ENCODE measurements at places on chromosomes 5 and 9.

DNA sequence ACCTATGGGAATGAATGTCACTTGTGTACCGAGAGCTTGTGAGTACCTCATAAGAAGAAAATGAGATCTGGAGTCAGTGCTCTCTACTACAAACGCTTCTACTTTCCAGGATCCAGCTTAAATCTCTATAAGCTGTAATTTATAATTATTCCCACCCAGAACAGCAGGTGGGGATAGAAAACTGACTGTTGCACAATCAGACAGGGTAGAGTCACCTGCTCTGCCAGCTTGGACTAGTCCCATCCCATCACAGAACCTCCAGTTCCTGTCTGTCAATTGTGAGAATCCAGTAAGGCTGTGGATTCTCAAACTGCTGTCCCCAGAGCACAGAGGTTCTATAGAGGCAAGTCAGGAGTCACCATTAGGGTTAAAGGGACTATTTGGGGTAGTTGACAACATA, 2.0 kb downstream of the SPINK7 start:
- no peak for DNase-seq

DNA sequence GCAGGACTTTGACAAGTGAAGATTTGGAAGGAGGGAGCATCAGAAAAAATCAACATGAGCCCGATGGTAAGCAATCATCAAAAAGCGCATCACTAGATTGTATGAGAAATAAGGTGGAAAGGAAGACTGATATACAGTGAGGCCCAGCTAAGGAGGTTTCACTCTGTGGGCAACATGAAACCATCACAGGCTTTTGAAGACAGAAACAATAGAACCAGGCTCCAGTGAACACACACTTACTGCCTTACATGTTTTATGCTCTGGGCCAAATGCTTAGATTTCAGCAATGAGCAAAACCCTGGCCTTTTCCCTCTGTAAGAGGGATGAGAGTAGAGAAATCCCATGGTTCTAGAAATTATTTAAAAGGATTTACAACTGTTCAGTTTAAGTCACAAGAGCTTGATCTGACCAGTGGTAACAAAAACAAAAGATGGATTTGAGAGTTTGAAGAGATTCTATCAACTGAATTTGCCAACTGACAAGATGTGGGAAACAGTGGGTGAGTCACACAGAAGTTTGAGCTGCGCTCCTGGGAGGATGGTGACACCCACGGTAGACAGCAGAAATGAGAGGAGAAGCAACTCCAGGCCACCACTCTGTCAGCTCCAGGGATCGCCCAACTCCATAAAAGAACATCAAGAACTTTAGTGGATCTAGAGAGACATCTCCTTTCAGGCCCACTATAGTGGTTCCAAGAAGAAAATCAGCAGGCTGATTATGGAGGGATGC, 261.8 kb downstream of the MCTP1 start:
- no peak for DNase-seq

GRCh38 chr9:137070906-137071275, 534 bp upstream of the SAPCD2 start:
- DNase-seq, result peak; percentile 72

DNA sequence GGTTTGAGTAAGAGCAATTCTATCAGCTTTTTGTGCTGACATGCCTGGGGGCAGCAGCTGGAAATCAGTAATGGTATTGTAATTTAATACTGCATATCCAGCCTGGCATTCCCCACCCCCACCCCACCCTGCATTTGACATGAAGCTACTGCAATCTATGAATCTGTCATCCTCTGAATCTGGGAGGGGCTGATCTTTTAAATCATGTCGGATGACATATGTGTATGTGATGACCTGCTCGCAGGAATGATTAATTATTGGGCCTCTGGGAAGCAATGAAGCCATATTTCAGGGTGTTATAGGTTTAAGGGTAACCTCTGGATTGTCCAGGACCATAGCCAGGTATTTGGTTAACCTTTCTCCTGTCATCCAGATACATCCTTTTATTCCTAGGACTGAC, 64.6 kb upstream of the RASGRF2 start:
- DNase-seq, result no peak

- DNase-seq, result no peak
Observed at GRCh38 chr5:73265641-73266040, 92.6 kb downstream of the TMEM174 start.

DNA sequence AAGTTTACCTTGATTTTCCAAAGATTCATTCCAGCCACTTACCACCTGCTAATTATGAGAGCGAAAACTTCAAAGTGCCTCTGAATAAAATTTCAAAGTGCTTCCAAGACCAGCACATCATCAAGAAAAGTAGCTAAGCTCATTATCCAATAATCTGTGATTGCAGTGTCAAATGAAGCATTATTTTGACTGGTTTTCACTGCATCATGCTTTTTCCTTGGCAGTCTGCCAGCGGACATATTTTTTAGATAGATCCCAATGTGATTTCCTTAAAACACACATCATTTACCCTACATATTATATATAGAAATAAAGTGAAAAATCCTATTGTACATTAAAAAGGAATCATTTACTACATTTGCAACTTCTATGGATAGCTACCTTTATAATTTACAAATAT, 508.6 kb upstream of the FAM174A start:
- DNase-seq, result no peak

- DNase-seq, result peak; percentile 55
Observed at GRCh38 chr9:133119103-133119845, 1.8 kb downstream of the RALGDS start.

DNA sequence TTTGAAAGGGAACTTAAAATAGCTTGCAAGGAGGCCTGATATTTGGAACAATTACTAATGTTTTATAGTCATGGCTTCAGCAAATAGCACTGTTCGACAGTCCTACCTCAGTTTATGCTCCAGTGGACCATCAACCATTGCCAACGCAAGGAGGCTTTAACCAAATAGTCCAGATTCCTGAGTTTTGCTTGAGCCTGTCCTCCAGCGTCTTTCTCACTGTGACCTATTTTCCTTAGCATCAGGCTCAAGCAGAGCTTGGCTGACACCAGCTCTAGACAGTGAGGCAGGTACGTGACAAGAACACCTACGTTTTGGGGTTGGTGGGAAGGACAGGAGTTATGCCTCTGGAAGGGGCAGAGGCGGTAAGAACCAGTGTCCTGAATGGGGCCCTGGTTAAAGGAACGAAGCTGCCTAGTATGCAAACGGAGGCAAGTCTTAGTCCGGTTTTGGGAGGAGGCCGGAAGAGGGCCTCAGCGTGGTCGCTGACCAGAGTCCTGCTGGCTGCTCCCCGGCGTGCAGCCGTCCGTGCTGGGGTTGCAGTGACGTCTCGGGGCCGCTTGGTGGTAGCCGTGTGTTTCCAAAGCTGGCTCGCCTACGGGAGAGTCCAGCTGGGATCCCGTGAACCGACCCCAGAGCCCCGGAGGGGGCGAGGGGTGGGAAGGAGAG, 998 bp upstream of the FGF18 start:
- peak; percentile 81 for DNase-seq

DNA sequence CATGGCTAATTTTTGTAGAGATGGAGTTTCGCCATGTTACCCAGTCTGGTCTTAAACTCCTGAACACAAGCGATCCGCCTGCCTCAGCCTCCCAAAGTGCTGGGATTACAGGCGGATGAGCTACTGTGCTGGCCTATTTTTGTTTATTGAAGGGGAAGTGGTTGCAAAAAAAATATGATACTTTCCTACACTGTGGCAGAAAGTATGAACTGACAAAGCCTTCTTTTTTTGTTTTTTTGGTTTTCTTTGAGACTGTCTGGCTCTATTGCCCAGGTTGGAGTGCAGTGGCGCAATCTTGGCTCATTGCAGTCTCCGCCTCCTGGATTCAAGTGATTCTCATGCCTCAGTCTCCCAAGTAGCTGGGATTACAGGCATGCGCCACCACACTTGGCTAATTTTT, 50.9 kb downstream of the OSTF1 start:
- no peak for DNase-seq

- no peak for DNase-seq
Observed at GRCh38 chr5:156096259-156096658, 230.7 kb upstream of the SGCD start.

- no peak for DNase-seq
Observed at GRCh38 chr5:93601802-93602155, 18.8 kb downstream of the NR2F1 start.

- no peak for DNase-seq
Observed at GRCh38 chr5:30581198-30581935, 612.1 kb upstream of the CDH6 start.

DNA sequence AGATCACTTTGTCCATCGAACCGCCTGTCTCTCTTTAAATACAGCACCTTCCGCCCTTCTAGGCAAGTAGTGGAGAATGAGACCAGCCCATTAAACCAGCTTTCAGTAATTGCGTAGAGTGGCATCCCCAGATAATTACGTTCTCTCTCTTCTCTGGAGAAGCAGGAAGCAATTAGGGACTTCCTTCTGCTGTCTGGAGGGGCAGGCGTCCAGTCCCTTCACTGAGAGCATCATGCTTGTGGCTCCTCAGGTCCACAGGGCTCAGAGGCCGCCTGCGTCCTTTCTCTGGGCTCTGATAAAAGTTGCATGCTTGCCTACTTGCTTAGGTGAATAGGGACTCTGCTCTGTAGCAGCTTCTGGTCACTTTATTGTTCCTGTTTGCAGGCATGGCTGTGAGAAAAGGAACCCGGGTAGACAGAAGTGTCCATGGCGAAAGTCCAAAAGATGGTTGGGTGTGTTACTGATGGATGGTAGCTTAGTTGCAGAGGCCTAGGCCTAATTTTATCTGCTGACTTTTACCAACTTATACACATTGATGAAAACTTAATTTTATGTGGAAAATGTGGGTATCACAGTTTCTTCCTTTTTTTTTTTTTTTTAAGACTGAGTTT, 299.1 kb upstream of the PANK3 start:
- no peak for DNase-seq

- DNase-seq, result no peak
Observed at GRCh38 chr5:155129513-155129880, 115.9 kb downstream of the KIF4B start.

GRCh38 chr5:35160486-35161116, 69.7 kb downstream of the PRLR start:
- DNase-seq, result no peak

GRCh38 chr5:67248703-67249589, 52.3 kb upstream of the CD180 start:
- DNase-seq, result no peak

DNA sequence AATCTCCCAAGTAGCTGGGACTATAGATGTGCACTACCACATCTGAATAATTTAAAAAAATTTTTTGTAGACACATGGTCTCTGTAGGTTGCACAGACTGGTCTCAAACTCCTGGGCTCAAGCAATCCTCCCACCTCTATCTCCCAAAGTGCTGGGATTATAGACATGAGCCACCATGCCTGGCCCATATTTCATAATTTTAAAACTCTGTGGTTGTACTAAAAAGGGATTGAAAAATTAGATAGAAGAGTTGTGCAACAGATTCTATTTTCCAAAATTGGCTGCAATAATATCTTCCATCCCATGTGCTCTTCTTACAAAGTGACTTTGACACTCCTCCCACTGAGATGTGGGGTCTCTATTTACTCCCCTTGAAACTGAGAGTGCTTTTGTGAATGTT, 7.6 kb upstream of the UHRF2 start:
- DNase-seq, result no peak

- no peak for DNase-seq
Observed at GRCh38 chr5:103033696-103034095, 86.2 kb downstream of the GIN1 start.

DNA sequence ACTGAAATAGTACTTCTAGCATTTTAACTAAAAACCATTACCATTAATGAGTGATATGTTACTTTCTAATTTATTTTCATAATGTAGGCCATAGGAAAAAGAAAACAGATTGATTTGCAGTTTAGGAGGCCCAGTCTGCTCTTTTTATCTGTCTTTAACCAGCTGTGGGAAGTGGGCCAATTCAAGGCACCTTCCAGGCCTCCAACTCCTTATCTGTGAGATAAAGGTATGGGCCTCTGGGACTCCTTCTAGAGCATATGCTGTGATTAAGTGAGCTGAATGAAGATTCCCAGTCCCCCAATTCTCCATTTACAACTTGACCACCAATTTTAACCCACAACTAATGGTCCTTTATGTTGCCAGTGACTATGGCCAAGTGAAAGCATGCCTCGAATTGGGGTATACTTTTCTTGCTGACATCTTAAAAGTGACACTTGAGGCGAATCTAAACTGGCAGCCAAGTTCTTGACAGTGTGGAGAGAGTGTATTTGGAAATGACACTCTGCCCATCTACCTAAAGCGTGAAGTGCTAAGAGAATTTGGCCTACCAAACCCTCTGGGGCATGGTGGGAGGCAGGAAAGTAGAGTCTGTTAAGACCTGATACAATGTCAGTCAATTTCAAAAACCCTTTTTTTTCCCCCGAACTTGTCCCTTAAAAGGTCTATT, 88.3 kb downstream of the PIK3R1 start:
- no peak for DNase-seq

GRCh38 chr5:103602438-103602837, 39.8 kb upstream of the NUDT12 start:
- DNase-seq, result no peak

DNA sequence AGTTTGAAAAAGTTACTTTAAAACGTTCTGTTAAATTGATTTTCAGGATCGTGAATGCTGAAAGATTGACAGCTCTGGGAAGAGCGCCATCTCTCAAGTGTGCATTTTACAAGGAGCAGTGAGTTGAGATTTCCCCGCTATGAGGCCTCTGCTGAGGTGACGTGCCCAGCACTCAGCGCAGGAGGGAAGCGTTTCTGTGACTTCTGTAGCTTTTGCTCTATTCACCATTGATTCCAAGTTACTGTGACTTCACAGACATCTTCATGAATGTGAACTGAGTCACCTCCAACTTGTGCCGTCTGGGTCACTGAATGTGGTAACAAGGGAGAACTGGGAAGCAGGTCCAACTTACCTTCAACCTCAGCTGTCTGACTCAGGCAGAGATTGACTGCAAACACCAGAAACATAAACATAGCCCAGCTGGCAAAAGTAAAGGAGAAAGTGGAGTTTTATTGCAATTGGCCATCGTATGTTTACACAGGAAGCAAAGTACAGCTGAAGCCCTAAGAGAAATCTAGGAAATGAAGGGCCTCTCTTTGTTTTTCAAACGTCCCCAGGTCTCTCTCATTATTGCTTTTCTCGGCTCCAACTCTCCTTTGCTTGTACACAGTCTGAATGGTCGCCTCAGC, 428.8 kb upstream of the CLINT1 start:
- no peak for DNase-seq

DNA sequence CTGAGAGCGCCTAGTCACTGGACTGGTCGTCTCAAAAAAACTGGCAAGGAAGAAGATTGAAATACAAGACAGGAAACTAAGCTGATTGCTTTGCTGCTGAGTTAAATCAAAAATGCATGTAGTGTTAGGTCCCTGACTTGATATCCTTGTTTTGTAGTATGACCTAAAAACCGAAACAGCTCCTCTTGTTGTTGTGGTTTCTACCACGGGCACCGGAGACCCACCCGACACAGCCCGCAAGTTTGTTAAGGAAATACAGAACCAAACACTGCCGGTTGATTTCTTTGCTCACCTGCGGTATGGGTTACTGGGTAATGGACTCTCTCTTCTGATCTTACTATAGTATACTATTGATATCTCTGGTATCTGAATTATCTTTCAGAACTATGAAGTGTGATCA, 4.3 kb downstream of the MTRR start:
- no peak for DNase-seq

DNA sequence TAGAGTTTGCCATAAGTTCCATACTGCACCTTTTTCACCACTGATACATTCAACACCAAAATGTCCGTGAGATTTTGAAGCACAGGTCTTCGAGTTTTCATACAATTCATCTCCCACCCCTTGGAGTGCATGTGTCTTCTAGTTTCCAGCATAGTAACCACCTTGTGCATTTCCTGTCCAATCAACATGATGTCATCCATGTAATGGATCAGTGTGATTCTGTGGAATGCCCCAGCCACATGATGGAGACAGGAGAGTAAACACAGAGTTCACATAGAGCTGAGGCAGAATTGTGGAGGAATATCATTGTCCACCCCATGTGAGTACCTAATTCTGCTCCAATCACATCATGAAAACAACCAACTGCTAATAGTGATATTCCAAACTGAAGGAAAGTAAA, 441.5 kb upstream of the CDH6 start:
- DNase-seq, result no peak
